Stimulated activated CD4-positive, alpha-beta T cell treated with anti-CD3 and anti-CD28 coated beads, Interleukin-4, amount 100 ng/mL, for 24 hours (primary cell): ENCODE measurements at places on chromosomes 12 and 14.
A peak's percentile ranks its signal among the peaks of the same experiment; 100 is the strongest.

GRCh38 chr12:21690704-21691368 is 33.2 kb upstream of the LDHB start:
- DNase-seq, result no peak

GRCh38 chr12:86042062-86042461 is 168.0 kb downstream of the NTS start:
- no peak for DNase-seq

DNA sequence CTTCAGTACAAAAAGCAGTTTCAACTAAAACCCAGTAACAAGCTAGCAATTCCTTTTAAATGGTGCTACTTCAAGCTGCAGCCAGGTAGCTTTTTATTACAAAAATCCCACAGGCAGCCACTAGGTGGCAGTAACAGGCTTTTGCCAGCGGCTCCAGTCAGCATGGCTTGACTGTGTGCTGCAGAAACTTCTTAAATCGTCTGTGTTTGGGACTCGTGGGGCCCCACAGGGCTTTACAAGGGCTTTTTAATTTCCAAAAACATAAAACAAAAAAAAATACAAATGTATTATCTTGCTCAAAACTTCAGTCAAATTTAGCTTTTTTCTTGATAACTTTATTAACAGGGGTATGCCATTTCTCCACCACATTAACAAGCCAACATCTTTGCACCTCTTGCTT is 3.6 kb upstream of the CLEC4E start:
- DNase-seq, result peak; percentile 78

DNA sequence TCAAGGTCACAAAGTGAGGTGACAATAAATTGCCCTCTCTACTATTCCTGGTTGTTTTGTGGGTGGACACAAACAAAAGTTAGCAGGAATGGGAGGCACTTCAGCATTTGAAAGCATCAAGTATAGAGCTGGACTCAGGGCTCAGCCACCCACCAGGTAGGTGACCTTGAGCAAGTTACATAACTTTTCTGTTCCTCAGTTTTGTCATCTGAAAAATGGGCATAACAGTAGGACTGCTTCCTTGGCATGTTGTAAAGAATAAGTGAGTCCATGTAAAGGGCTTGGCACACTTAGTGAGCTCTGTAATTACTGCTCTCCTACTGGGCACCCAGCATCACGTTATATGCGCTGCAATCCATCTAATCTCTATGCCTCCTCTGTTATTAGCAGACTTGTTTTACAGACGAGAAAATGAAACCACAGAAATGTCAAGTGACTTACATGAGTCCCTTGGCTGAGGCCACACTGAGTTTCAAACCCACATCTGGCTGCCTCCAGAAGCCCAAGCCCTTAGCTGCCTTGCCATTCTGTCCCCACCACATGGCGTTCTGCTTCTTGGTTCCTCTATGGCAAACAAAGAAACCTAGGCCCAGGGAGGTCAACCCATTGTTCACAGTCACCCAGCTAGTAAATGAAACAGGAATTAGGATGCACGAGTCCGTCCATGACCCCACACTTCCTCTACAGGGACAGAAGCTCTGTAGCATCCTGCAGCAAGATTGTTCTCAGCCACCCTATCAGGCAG is 63.2 kb upstream of the SLC24A4 start:
- DNase-seq, result no peak

DNA sequence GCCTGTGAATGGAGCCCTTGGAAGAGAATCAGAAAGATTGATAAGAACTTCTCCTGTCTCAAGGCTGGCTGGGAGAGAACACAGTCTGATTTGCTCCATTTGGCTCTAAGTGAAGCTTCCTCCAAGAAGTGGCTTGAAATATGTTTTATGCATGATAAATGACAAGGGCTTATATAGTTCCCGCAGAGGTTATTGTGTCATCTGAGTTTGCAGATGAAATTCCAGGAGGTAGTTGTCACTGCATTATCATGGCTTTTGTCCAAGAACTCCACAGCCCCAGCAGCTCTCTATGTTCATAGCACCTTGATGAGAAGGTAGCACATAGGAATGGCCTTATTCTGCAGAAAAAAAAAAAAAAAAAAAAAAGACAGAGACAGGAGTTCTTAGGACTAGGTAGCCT is 108.5 kb downstream of the DACT1 start:
- no peak for DNase-seq

- no peak for DNase-seq
These were observed 38.0 kb downstream of the TMEM63C start for GRCh38 chr14:77219591-77219990.

GRCh38 chr12:2266666-2267620 is 214.2 kb downstream of the CACNA1C start:
- no peak for DNase-seq

GRCh38 chr12:112162241-112162790 is 37.0 kb downstream of the TRAFD1 start:
- DNase-seq, result no peak

DNA sequence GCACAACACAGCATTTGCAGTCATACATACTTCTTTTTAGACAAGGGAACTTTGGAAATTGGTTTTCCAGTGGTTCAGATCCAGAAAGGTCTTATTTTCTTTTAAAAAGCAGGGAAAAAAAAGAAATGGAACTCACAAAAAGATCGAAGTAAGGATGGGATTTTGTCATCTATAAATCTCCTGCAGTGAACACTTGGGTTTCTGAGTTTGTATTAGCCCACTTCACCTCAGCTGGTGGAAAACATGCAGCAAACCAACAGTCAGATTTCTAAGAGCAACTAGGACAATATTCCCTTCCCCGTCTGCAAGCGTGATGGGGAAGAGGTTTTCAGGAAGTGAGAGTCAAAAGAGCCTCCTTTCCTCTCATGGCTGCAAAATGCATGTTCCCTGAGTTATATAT is 4.6 kb downstream of the MYF5 start:
- DNase-seq, result no peak

DNA sequence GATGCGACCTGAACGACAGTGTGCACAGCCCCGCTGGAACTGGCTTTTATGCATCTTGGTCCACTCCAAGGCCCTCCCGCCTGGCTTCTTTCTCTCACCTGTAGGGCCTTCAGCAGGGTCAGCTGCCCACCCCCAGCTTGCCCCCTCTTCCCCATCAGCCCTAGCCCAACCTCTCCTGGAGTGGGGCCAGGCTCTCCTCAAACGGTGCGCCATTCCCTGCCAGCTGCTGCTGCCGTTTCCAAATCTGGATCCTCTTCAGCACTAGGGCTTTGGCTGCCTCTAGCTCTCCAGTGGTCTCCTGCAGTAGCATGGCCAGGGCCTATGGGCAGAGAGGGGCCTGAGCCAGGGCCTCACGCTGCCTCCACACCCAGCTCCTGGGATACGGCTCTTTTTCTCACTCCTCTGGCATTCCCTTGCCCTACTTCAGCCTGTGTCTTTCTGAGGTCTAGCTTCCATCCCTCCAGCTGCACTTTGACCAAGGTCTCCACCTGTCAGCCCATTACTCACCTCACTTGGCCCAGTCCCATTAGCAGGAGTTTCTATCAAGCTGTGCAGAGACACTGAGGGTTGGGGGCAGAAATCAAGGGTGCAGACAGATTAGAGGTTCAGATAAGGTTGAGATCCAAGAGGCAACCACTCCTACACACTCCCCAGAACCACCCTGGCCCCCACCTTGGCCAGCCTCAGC is 5.0 kb downstream of the STAT6 start:
- no peak for DNase-seq

GRCh38 chr14:21233457-21234076 is 35.7 kb downstream of the HNRNPC start:
- DNase-seq, result no peak

- DNase-seq, result no peak
These were observed 229.9 kb downstream of the NTF3 start for GRCh38 chr12:5661811-5662210.

DNA sequence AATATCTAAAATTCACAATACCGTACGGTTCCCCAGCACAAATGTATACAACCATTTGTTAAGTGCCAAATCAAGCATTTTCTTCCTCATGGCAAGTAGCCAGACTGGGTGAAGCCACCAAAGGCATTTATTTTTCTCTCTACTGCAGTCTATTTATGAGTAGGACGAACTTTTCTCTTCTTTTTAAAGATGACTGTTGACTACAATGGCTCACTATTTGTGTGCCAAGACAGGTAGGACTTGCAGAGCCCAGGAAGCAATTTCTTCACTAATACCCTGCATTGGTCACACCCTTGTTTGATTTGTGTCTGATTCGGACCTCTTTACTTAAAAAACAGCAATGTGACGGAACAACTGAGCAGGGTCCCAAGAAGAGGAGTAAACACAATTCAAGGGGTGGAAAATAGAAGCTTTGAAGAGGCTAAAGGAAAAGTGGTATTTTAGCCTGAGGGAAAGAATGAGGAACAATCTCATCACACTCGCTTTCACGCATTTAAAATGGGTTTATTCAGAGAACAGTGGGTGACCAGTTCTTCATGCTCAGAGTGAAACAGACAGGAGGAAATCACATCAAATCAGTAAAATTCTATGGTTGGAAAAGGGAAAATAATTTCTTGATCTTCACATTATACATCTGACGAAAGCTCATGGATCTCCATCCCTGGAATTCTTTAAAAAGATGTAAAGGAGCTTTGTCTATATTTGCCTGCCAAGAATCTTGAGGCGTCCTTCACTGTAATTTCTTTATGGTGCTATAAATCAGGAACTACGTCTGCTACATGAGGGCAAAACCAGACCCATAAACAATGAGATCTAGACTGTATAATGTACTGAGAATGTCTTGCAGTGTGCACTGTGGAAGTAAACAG is 183.8 kb downstream of the PPM1H start:
- DNase-seq, result no peak

- no peak for DNase-seq
These were observed 6.5 kb downstream of the DDX51 start for GRCh38 chr12:132137483-132138125.

DNA sequence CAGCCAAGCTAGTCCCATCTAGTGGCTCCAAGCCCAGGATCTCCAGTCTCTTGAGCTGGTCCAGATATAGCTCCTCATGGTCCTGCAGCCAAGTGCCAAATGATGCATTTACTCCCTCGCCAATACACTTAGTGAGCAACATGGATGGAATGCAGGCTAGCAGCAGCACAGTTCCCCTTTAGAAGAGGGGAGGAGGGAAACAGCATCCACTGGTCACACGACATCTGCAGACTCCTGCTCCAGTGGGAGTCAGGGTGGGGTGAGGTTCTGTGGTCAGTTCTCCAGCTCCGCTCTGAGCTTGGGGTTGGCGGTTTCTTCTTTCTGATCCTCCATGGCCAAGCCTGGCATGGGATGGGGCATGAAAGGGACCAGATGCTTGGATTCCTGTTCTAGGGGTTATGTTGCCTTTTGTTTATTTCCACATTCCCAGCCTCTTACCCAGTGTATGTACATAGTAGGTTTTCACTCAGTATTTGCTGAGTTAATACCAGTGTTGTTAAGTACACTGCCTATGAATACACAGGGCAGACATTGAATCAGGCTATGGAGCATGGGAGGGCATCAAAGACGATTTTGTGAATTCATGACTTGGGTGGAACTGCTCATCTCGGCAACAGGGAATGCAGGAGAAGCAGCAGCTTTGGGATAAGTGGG is 57.3 kb downstream of the GALNT16 start:
- DNase-seq, result no peak

GRCh38 chr14:31927348-31927832 is 149.7 kb upstream of the ARHGAP5 start:
- DNase-seq, result no peak
